ENCODE measurements at places on chromosomes 16 and 17. TPM values are rescaled to one million over a fixed set of nuclear protein-coding genes. Genes with fewer than 3 reads are reported as not detected.
A peak's percentile ranks its signal among the peaks of the same experiment; 100 is the strongest.

DNA sequence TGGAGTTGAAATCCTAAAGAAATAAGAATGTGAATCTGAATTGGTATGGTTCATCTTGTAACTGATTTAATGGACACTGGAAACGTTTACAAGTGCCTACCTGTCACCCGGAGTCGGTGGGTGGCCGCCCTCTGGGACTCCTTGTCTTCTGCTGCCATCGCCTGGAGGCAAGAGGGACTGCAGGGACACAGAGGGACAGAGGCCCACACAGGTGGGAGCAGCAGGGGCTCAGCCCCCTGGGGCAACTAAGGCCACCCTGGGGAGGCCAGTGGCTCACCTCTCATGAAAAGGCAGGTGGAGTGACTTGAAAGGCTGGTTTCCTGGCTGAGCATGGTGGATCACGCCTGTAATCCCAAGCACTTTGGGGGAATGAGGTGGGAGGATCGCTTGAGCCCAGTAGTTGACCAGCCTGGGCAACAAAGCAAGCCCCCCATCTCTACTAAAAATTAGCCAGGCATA is 23.2 kb downstream of the TMEM92 start:
- DNase-seq, result peak; percentile 90

DNA sequence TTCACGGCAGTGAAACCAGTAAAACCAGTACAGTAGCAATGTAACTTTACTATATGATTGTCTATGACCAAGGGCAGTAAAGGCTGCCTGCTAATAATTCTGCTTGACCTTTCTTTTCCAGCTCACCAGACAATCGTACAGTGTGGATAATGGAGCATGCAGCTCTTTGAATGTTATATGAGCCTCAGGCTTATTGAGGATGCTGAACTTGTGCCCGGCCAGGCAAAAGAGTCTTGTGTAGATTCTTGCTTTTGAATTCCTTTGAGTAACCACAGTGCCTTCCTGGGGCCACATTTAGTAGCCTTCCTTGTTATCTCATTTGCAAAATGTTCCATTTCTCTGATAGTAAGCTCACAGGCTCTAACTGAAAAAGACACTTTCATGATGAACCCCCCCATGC is 131.8 kb downstream of the CDH11 start:
- DNase-seq, result no peak

The ACOX1 gene
- 27.4 TPM for total RNA-seq

DNA sequence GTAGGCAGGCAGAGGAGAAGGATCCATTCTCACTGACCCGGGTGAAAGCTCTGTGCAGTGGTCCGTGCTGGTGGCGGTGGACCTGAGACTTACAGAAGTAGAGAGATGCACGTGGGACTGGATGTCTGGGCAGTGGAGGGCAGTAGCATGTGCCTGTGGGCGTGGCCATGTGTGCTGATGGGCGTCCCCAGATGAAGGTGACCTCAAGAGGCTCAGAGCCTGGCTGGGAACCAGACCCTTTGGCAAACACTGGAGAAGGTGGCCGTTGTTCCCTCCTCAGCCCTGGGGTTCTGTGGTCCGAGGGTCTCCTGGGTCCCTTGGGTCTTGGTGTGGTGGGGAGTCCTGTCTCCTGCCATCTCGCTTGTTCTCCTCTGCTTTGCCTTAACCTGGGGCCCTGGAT is 15.6 kb downstream of the WSCD1 start:
- no peak for DNase-seq

The KRTAP4-1 gene
- not detected for total RNA-seq

The EFCAB3 gene
- not detected for total RNA-seq

The TRPV2 gene
- 1.1 TPM for total RNA-seq

DNA sequence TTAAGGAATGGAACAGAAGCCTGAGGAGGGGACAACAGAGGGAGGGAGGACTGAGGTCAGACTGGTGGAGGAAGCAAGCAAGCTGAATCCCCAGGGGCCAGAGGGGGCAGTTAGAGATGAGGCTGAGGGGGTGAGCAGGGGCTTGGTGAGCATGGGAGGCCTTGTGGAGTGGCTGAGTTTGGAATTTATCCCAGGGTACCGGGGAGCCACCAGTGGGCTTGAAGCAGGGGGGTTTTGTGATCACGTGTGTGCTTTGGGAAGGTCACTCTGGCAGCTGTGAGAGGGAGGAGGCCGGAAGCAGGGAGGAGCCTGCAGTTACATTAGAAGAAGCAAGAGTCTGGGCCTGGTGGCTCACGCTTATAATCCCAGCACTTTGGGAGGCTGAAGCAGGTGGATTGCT is 9.8 kb upstream of the CTCF start:
- no peak for DNase-seq

GRCh38 chr16:72811876-72812275 is 236.1 kb downstream of the ZFHX3 start:
- DNase-seq, result no peak

GRCh38 chr17:78114831-78115723 is 13.5 kb downstream of the TMC6 start:
- DNase-seq, result no peak

- no peak for DNase-seq
Observed at GRCh38 chr16:89506791-89507191, 1.4 kb upstream of the SPG7 start.
